NCI-H1048 (cell line): ENCODE measurements at places on chromosomes 7 and 10.

- DNase-seq: no peak
Observed at GRCh38 chr10:118570591-118570990, 24.9 kb downstream of the PRLHR start.

- no peak for DNase-seq
Observed at GRCh38 chr7:50754684-50755083, 28.0 kb downstream of the GRB10 start.

- no peak for DNase-seq
Observed at GRCh38 chr10:127919418-127920271, 12.7 kb downstream of the PTPRE start.

DNA sequence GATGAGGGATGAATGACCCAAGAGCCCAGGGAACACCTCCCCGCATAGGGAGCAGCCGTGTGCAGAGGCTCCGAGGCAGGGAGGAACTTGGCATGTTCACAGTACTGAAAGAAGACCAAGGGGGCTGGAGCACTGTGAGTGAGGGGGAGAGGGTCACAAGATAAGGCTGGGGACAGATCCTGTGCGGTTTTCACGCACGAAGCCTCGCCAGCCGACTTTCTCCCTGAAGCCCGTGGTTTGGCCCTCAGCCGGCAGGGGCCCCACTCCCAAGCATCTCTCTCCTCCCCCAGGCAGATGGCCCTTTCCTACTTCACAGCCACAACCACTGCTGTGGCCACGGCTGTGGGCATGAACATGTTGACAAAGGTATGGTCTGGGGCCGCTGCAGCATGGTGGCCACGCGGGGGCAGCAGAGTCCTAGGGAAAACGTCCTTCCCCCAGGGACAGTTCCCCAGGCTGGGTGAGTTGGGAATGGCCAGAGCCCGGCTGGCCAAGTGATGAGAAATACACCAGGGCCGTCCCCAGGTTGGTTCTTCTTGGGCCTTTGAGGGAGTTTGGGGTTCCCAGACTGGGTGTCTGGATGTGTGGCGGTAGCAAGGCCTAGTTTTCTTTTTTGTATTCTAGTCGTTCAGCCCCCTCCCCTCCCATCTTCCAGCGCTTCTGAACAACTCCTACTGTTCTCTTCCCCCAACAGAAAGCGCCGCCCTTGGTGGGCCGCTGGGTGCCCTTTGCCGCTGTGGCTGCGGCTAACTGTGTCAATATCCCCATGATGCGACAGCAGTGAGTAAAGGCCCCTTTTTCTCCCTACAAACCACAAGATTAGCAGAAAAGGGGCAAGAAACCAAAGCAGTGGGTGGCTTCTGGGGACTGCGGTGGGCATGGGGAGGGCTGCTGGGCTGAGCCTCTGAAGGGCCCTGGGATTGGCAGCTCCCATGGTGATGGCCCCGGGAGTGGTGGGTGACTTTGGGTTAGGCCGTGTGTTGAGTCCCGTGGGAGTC lies 14.4 kb upstream of the WBP1L start:
- peak; percentile 4 for DNase-seq

DNA sequence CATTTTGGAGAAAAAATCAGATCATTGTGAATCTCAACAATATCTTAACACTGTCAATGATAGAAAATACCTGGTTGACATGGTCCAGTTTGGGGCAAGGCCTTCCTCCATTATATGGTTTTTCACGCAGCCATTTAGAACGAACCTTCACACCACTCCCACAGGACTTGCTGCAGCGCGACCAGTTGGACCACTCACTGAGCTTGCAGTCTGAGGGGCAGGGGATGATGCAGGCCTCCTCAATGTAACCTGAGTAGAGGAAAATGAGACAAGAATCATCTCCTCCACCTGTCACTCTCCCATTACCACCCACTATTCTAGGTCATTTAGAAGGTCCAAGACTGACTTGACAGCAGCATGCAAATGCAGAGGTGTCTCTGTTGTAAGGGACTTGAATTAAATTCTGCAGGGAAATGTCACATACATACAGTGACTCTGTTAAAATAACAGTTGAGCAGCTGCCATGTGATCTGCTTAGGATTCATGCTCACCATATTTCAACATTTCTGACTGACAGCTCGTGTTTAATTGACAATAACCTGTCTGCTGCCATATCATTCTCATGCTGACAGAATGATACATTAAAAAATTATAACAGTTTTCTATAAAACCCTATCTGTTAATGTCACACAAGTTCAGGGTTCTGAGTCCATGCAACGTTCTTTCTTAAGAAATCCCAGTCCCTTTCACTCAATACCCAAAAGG lies 403.0 kb downstream of the THSD7A start:
- DNase-seq: no peak

DNA sequence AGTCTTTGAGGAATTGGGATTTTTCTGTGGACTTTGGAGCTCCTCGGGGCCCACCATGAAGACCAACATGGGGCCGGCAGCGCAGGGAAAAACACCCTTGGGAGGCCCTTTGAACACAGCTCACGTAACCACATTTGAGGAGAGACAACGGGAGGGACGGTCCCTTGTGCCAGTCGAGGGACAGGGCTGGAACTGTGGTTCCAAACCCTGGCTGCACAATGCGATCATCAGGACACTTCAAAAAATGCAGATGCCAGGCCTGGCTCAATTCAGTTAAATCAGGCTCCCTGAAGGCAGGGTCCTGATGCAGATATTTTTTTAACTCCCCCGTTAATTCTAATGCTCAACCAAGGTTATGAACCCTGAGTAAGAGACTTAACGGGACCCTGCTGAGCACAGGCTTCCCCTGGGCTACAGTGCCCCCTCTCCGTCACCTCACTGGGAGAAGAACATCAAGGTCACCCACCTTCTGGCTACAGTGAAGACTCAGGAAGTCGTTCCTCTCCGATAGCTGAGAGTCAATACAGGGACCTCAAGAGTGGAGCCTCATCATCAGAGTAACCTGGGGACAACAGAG lies 30.4 kb downstream of the LYZL1 start:
- no peak for DNase-seq

DNA sequence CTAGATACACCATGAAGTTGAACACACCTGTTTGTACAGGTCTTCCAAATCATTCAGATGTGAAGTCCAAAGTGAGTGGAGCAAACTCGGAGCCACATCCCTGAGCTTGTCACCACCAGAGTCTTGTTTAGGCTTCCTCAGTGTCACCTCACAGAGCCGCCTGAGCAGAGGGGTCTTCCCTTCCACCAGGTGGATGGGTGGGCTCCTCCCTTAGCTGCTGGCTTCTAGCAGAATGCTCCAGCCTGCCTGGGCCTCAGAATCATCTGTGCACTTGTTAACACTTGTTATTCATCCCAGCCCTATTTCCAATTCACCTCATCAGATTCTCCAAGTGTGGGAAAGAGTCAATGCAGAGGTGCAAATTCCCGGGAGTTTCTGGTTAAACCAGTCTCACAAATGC lies 32.5 kb downstream of the C10orf71 start:
- no peak for DNase-seq

- DNase-seq: no peak
Observed at GRCh38 chr7:131900785-131901287, 344.4 kb upstream of the PODXL start.

DNA sequence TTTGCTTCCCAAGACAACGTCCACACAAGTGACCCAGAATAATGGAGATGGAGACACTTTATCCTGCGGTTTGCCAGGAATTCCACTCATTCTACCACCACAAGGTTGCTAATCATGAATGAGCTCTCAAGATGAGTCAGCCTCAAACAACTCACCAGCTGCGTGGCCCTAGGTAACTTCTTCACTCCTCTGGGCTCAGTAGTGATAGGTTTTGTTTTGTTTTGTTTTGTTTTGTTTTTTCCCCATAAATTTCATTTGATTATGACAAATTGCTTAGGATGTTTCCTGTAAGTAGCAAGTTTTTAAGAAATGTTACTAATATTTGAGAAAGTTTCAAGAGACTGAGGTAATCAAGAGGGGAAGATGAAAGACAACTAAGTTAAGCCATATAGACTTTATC lies 286.8 kb downstream of the PARD3 start:
- no peak for DNase-seq

DNA sequence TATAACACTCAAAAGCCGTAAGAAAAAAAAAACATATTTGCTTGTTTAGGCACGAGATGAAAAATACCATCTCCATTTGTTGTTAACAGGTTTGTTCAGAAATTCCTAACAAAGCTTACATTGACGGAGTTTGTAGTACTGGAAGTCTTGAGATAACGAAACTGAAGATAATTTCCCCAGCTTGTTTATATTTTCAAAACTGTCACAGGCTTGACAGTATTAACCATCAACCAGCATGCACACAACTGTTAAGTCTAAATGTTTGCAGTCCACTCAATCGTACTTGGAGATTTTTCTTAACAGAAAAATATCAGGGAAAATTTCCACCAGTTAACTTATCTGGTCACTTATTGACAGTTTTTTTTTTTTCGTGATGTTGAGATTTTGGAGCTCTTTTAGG lies 68.5 kb downstream of the ITGA8 start:
- no peak for DNase-seq

DNA sequence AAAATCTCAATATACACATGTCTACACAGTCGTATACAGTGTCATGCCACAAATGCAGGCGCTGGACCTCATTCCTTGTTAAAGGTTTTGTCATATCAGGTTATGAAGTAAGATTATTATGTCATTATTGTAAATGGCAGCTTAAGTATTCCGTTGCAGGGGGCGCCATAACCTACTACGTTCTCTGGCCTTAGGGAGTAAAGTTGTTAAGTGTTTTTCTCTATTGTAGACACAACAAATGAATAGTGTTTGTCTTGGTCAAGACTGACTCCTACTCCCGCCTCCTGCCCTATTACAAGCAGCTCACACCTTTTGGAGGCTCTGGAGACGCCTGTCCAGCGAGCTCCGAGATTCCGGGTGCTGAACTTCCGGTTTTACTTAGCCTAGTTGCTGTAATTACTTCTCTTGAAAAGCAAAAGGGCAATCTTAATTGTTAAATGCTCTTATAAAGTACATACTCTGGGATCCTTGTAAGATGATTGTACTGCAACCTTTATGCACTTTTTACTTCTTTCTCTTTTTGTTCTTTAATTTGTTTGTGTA lies 994 bp downstream of the GATAD1 start:
- DNase-seq: no peak
